Activated naive CD4-positive, alpha-beta T cell treated with anti-CD3 and anti-CD28 coated beads, Interleukin-2, amount 50 U/mL, for 72 hours (primary cell): ENCODE measurements at places on chromosomes 2 and 18. TPM values are rescaled to one million over a fixed set of nuclear protein-coding genes. Genes with fewer than 3 reads are reported as not detected.

The SLC9A4 gene
- 0.07 TPM for total RNA-seq

DNA sequence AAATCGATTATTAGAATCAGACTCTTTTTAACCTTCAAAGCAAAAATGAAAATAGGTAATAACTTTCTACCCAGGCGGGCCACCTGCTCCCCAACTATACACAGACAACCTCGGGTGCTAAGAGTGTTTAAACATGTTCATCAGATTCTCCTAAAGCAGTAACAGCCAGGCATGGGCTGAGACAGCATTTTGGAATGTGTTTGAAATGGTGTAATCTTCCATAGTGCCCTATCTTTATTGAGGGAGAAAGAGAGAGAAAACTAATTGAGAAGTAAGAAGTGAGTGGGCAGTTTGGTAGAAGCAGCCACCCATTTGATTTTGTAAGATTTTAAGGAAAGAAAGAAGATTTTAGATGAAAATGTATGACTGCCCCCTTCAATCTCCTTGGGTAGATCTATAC, 196.1 kb upstream of the CTAGE1 start:
- no peak for DNase-seq

- DNase-seq, result no peak
These were observed 98.6 kb downstream of the BCL2L11 start for GRCh38 chr2:111219285-111219684.

DNA sequence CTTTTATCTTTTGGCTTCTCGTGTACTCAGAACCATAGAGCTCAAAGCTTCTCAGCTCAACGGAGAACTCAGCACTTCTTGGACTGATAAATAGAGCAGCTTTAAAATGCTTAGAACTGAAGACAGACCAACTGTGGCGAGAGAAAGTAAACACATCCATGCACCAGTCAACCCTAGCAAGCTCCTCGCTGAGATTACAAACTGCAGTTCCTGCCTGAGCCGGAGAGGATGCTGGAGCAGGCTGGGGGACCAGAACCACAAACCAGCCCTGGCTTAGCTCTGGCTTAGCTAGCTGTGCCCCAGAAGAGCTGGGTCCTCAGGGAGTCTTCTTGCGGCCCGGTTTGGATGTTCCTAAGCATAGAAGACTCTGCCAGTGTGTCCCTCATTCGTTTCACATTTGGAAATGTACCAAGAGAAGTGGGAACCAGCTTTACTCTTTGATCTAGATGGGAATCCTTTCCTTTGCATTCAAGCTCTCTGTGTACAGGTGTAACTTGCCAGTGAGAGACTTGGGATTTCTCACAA, 5.6 kb downstream of the PAX8 start:
- peak; percentile 30 for DNase-seq

The ITPRID2 gene
- total RNA-seq, result 35.3 TPM

DNA sequence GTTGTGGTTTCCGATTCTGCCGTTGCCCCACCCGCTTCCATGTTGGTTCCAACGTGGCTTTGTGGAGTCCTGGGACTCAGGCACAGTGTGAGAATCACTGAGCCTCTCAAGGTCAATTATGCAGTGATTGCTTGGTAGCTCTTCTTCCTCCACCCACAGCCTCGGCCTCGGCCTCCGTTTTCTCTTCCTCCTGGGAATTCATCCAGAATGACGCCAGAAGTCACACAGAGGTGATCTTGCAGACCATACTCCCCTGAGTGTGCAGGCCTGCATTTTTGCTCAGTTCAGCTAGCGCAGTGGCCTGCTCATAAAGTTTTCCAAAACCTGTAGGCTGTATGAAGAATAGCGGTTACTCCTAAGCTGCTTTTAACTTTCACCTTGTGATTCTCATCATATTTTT, 273.3 kb downstream of the GBX2 start:
- DNase-seq, result no peak

GRCh38 chr2:20603791-20604190, 47.1 kb downstream of the HS1BP3 start:
- DNase-seq, result no peak

The MXD1 gene
- 20.7 TPM for total RNA-seq

The AMMECR1L gene
- total RNA-seq, result 14.4 TPM

The SP140 gene
- 75.8 TPM for total RNA-seq

The ACADL gene
- not detected for total RNA-seq

DNA sequence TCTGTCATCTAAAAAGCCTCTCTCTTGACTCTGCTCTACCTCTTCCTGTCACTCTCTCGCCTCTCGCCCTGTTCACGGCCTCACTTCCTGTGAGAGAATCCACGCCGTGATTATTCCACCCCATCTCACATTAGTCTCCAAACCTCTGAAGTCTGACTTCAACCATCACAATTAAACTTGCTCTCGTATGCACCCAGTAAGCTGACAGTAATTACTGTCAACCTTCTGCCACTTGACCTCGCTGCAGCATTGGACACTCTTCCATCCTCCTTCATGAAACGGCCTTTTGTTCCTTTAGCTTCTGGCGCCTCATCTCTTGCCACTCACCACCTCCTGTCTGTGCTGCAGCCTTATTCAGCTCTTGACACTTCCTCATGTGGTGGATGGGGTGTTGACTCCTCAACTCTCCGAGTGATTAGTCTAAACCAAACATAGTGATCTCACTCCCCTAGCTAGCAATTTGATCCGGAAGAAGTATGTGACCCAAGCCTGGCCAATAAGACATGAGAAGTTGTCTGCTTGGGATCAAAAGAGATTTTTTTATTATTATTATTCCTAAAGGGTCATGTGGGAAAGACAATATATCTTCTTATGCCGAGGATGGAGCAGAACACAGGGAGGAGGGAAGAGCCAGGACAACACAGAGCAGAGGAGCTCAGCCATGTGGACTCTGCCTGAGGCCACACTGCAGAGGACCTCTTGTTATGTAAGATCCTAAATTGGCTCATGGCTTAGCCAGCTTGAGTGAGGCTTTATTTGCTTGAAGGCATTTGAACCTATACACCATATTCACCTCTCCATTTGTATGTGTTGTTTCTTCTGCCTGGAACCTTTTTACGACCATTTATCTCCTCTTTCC, 38.4 kb upstream of the MYO1B start:
- no peak for DNase-seq
